AG08395 (cell line): ENCODE measurements at places on chromosomes 1 and 21.

GRCh38 chr1:246527402-246528088, 20.5 kb upstream of the SMYD3 start:
- no peak for DNase-seq

DNA sequence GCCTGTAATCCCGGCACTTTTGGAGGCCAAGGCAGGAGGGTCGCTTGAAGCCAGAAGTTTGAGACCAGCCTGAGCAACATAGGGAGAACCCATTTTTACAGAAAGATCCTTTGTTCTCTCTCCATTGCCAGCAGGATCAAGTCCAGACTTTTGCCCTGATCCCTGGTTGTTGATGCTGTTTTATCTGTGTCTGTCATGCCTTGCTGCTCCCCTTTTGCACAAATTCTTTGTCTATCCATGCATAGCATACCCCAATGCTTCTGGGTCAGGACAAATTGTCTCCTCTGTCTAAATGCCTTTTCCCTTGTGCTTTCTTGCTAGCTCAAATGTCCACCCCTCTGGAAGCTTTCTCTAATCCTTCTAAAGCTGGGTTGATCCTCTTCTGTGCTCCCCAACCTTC, 25.3 kb upstream of the FAAH start:
- no peak for DNase-seq

GRCh38 chr1:42937836-42938644, 20.6 kb downstream of the SLC2A1 start:
- DNase-seq = no peak

DNA sequence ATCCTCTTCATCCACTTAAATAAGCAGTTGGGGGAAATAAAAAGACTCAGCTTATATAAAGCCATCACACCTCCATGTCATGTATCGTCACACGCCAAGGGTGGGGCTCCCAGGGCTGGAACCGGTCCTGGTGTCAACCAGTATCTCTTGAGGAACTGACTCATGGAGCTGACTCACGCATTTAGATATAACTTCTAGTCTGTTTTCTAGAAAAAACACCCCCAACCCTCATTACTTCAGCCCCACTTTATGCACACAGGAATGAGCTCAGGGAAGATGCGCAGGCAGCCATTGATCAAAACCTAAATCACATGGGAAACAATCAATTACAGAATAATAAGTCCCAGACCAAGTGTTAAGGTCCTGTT, 6.9 kb upstream of the IL22RA1 start:
- DNase-seq = peak; percentile 80

DNA sequence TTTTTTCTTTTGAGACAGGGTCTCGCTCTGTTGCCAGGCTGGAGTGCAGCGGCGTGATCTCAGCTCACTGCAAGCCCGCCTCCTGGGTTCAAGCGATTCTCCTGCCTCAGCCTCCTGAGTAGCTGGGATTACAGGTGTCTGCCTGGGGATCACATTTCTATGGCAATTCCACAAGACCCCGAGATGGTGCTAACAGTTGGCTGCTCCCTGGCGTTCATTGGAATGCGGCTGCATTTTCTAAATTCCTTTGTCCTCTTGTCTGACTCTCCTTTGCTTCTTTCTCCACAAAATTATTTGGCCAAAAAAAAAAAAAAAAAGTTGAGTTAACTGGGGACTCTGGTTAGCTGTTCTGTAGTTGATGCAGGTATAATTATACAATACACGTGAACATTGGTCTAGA, 176.4 kb downstream of the ETS2 start:
- DNase-seq = no peak

- DNase-seq = no peak
These were observed 170.8 kb downstream of the S1PR1 start for GRCh38 chr1:101407505-101408211.

- no peak for DNase-seq
These were observed 35.5 kb upstream of the PTPRF start for GRCh38 chr1:43495204-43495603.

DNA sequence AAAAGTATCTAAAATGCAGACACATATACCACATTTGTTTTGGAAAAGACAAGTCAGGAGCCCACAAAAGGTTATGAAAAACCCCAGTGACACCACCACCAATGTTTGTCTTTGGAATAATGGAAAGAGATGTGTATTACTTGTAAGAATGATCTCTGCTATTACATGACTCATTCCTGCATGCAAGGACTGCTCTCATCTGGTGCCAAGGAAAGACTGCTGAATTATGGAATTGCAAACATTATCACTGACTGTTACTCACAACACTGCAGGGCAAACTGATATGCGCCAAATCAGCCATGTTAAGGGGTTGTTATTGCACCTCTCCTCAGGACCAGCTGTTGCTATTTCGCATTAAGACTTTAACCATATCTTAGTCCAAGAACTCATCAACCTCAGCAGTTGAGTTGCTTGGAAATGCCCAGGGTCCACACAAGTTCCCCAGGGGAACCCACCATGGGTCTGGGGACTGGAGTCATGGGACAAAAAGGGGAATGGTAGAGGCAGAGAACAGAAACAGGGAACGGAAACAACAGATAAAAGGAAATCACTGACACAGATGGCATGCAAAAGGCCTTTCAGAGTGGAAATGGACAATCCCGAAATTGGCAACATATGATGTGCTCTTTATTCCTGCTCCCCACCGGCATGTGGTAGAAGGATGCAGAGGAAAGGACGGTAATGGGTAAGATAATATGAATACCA, 34.4 kb downstream of the CAPZB start:
- peak; percentile 80 for DNase-seq

GRCh38 chr1:53392460-53392859, 64.6 kb upstream of the LRP8 start:
- DNase-seq = no peak

GRCh38 chr1:50667272-50667671, 244.0 kb upstream of the DMRTA2 start:
- no peak for DNase-seq

- no peak for DNase-seq
These were observed 310.4 kb downstream of the AJAP1 start for GRCh38 chr1:4964634-4965345.

DNA sequence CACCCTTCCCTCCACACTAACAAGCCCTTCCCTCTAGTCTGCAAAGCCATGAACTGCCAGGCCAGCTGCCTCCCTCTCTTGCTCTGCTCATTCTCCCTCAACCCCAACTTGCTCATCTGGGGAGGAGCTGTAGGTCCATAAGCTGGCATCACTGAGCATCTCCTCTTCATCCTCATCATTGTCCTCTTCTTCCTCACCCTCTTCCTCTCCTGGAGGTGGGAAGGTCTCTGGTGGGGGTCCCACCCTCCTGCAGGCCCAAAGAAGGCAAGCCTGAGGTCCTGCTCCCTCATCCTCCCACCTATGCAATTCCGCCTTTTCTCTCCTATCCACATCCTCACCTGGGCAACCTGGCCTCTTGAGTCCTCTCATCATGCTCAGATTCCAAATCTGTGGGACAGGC, 2.7 kb downstream of the ZNF692 start:
- DNase-seq = no peak

- peak; percentile 6 for DNase-seq
These were observed 561.6 kb downstream of the PLA2G4A start for GRCh38 chr1:187390215-187390818.

GRCh38 chr1:99950486-99950885, 19.3 kb upstream of the SLC35A3 start:
- no peak for DNase-seq

GRCh38 chr1:203082231-203082505, 3.6 kb downstream of the MYOG start:
- DNase-seq = no peak

DNA sequence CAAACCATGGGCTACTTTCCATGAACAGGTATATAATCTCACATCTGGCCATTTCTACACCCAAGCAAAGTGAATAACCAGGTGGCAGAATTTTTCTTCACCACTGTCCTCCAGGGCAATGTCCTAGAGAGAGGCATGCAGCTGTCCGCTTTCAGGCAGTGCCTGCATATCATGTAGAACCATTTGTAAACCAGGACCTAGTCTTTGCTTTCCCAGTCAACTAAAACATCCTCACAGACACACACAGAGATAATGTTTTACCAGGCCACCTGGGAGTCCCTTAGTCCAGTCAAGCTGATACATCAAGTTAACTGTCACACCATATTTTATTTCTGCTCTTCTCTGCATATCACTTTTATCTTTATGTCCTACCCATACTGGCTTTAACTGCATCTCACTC, 26.2 kb downstream of the TNFSF18 start:
- no peak for DNase-seq

GRCh38 chr21:45367402-45368351, 37.3 kb upstream of the COL18A1 start:
- DNase-seq = no peak

DNA sequence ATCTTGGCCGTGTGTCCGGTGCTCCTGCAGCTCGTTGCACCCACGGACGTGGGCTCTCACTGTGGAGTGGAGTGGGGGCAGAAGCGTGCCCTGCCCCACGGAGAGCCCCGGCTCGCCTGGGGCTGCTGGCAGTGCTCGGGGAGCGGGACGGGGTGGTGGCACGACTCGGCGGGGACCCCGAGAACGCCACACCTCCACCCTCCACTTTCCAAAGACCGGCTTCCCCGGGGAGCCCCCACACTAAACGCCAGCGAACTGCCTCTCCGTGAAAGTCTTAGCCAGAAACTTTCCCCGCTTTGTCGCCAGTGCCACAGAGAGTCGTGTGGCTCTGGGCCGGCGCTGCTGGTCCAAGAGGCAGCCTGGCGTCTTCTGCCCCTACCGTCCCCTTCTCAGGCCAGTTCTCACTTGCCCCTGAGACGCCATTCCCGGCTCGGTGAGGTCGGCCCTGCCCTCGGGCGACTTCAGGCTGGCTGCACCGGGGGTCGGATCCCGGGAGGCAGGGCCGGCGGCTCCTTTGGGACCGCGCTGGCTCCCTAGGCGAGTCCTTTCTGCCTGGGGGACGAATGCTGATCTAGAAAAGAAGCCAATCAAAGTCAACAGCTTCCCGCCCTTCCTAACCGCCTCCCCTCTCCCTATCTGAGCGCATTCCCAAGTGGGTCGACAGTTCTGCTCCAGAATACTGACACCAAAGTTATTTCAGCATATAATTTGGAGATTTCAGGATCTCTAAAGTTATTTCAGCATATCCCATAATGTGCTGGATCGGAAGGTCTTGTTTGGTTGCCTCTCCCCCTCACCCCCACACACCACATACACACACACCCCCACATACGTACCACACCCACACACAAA, 2.6 kb upstream of the SAMD13 start:
- peak; percentile 43 for DNase-seq

- DNase-seq = no peak
These were observed 462.3 kb downstream of the PTPRC start for GRCh38 chr1:199101139-199101538.

GRCh38 chr1:234900595-234900994, 228.0 kb downstream of the TOMM20 start:
- DNase-seq = no peak

DNA sequence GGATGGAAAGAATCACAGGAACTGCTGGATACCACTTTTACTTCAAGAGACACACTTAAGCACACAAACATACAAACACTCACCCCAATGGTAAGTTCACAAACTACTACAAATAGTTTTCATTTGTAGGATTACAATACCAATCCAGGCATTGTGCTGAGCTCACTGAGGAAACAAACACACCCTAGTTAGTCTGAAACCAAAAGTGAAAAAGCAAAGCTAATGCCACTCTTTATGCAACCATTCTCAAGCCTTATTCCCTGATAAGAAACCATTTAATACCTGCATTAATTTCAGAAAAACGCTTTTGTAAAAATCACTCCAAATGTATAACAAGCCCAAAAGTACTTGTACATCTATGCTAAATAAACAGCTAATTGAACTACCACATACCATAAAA, 38.3 kb downstream of the RNF115 start:
- no peak for DNase-seq

DNA sequence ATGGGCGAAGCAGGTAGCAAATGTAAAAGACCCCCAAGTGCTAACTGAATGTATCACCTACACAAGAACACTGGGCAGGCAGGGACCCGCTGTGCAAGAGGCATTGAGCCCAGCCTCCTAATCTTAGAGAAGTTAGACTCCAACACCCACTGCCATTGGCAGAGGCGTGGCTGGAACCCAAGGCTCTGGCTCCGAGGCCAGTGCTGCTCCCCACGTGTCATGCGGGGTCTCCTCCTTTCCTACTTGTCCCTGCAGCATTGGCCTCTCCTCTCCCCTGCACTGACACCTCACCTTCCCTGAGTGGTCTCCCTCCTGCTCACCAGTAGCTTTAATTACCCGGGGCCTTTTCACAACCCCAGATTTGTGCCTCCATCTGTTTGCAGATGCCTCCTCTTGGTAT, 107.0 kb downstream of the GALNT2 start:
- no peak for DNase-seq

GRCh38 chr1:116498789-116499628, 71.8 kb downstream of the CD58 start:
- peak; percentile 83 for DNase-seq

DNA sequence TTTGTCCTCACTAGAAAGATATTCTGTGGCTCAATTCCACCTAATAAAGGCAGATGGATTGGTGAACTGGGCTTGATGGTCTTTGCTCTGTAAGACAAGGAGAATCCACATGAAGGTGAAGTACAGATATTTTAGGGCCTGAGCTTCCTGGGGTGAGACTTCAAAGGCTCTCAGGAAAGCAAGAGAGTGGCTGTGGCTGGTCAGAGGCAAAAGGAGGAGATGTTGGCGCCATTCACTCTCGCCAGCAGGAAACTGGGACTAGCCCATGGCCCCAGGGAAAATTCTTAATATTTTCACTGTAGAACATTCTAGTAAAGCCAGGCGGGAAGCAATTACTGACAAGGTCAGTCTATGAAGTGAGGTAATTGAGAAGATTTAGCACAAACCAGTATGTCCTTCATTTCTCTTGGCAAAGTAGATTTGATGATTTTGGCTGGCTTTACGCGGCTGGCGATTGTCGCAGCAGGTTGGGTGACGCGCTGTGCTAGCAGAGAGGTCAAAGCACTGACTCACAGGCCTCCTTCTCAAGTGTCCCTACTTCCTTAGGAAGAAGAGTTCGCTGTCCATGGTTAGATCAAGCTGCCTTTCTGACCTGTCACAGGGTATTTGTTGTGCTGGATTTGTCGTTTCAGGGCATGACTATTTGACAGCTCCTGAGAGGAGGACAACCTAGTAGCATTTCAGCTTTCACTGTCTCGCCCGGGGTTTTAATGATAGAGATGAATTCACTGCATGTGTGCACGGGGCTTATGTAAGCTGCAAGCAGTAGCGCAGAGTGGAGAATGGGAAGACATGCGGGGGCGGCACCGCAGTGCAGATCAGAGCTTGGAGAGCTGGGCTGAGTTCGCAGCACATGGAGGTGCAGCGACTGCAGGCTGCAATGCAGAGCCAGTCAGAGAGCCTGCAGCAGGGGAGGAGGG, 32.7 kb downstream of the XCL1 start:
- DNase-seq = peak; percentile 33

DNA sequence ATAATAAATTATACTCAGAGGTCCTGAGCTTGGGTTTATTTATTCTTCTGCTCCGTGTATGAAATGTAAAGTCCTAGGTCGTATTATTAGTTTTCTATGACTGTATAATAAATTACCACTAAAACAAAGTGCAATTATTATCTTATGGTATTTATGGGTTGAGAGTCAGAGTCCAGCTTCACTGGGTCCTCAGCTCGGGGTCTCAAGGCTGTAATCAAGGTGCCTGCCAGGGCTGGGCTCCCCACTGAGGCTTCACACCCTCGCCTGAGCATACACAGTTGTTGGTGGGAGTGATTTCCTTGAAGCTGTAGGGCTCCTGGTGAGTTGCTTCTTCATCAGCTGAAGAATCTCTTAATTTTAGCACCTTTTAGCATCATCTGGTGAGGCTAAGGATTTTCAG, 15.2 kb downstream of the UBASH3A start:
- no peak for DNase-seq

- DNase-seq = no peak
These were observed 57.6 kb upstream of the FMO3 start for GRCh38 chr1:171032822-171033702.
